ENCODE measurements at places on chromosomes 5 and 9.

DNA sequence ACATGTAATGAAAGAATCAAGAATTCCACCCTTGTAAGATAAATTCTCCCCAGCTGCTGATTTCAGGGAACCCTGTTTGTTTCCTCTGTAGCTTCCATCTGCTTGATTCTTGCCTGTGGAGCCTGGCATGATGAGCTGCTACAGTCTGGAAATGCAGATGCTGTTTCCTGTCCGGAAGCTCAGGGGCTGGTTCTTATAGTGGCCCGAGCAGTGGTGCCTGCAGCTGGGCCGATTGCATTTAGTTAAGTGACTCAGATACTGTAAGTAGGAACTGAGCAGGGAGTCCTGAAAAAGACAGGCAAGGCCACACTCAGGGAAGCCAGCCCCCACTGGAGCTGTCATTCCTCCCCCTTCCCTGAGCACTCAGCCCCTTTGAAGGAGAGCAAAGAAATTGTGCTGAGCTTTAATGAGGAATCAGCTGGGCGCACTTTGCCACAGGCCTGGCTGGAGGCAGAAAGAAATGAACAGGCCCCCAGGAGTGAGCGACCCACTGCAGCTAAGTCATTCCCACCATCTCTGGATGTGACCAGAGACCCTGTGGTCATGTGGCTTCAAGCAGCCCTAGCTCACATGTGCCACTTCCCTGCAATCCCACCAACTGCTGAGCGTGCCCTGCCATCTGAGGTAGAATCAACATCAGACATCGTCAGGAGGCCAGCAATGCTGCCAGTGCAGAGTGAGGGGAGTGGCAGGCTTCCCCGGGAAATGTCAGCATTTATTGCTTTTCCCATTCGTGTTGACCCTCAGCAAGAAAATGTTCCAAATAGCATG lies 206.0 kb upstream of the WWC1 start:
- no peak for DNase-seq

DNA sequence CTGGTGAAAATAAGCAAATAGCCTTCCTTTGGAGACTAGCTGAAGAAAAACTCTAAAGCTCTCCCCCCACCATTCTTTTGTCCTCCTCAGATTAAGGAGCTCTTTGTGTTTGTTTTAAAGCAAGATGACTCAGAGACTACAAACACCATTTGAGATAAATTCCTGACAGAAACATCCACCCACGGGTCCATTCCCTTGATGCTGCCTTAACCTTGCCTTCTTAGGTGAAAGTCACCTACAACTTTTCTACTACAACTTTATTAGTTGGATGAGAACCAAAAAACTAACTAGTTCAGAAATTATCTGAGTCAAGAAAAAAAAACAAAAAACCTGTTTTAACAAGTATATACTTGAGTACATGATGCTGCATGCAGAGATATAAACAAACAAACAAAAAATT lies 831.1 kb downstream of the NR2F1-AS1 start:
- DNase-seq = no peak

DNA sequence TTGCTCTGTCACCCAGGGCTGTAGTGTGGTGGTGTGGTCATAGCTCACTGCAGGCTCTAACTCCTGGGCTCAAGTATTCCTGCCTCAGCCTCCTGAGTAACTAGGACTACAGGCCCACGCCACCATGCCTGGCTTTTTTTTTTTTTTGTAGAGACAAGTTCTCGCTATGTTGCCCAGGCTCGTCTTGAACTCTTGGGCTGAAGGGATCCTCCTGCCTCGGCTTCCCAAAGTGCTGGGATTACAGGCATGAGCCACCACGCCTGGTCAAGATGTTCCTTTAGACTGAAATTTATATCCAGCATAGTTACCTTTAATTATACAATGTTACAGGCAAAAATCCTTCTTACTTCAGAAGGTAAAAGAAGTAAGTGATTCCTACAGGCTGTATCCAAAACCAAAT lies 1.6 kb upstream of the DNAJC21 start:
- no peak for DNase-seq

- no peak for DNase-seq
Measured at GRCh38 chr5:100853582-100853981, 49.5 kb downstream of the ST8SIA4 start.

- DNase-seq = no peak
Measured at GRCh38 chr5:87570366-87570765, 157.6 kb upstream of the CCNH start.

DNA sequence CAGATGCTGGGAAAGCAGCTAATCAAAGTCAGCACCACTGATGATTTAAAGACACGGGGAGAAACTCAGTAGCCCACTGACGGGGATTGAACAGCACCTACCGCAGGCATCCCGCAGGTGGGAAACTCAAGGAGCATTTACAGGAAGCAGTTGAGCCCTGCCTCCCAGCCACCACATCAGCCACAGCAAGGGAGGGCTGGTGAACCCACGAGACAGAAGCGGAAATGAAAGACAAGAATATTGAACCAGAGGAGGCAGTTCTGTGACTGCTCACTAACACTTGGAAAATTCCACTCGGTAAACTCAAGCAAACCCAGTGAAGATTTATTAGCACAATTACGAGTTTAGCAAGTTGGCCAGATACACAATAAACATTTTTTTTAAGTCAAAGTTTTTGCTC lies 10.6 kb upstream of the FAM163B start:
- no peak for DNase-seq

DNA sequence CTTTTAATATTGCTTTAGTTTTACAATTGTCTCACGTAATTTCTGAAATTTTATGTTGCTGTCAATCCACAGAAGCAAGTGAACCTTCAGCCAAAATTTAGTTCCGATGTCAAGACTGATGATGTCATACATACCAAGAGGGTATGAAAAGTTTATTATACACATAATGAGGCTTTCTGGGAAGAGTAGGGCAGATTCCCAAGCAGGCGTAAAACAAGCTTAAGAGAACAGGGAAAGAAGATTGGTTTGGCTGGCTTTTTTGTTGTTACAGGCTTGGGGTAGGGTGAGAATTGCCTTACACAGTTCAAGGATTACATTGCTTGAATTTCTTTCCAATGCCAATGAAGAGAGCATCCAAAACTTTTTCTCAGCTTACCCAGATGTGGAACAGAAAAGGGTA lies 1962.9 kb upstream of the CDH6 start:
- no peak for DNase-seq

DNA sequence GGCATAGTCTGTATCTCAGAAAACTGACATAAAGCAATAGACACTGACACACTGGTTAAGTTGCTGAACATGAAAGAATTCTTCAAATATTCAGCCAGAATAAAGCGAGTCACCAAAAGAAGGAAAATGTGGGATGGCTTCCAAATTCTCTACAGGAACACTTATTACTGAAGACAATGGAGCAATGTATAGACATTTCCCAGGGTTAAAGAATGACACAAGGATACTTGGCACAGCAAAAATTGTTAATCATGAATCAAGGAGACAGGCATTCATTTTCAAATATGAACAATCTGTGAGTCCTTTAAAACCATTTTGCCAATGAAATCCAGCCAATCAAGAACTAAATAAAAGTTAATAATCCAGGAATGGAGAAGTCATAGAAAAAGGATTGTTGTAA lies 92.5 kb downstream of the MTX3 start:
- no peak for DNase-seq

DNA sequence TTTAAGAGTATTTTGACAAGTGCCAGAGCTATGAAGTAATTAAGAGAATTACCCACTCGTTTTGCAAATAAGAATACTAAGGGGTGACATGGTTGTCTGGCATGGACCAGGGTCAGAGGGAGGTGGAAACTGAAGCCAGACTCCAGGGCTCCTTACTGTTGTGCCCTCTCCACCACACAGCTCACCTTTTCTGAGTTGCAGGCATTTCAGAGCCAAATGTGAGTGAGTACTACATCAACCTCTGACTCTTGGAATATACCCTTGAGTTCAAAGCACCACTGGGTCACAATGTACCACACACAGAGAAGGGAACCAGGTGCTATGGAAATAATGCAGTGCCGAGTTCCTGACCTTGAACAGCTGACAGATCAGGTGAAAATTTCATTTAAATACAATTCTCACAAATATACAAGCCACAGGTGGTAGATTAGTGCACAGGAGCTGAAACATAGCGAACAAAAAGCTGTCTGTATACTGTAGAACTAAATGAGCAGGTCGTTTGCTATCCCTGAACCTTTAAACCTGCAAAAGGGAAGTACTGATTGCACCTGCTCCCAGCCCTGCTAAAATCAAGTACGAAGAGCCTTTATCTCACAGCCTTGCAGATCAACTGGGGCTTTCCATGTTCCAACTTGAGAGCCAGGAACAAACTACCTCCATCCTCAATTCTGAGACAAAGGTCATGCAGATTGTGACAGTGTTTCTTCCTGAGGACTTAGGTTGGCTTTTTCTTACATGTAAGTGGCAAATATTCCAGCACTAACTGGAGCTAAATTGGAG lies 57.0 kb downstream of the GOLM1 start:
- DNase-seq = no peak

DNA sequence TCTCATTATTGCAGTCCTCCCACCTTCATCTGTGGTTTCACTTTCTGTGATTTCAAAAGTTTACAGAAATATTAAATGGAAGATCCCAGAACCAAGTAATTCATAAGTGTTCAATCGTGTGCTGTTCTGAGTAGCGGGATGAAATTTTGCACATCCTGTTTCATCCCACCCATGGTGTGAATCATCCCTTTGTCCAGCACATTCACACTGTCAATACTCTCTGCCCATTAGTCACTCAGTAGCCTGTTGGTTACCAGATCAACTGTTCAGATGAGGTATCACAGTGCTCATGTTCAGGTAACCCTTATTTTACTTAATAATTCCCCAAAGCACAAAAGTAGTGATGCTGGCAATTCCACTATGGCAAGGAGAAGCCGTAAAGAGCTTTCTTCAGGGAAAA lies 26.8 kb downstream of the FAM81B start:
- DNase-seq = no peak

DNA sequence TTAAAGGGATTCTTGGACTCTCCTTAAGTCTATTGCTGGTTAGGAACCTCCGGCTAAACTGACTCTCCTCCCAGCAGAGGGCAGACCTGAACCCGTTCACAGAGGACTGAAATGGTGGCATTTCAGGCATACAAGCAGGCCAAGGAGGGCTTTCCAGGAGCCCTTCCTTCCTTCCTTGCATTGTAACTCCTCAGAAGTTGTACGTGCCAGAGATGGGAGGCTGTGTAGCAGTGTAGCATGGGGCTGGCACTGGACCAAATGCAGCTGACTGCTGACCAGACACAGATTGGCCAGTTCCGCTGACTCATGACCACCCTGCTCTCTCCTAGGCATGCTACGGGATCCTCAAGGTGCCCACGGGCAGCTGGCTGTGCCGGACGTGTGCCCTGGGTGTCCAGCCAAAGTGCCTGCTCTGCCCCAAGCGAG lies 36.4 kb downstream of the JADE2 start:
- no peak for DNase-seq

DNA sequence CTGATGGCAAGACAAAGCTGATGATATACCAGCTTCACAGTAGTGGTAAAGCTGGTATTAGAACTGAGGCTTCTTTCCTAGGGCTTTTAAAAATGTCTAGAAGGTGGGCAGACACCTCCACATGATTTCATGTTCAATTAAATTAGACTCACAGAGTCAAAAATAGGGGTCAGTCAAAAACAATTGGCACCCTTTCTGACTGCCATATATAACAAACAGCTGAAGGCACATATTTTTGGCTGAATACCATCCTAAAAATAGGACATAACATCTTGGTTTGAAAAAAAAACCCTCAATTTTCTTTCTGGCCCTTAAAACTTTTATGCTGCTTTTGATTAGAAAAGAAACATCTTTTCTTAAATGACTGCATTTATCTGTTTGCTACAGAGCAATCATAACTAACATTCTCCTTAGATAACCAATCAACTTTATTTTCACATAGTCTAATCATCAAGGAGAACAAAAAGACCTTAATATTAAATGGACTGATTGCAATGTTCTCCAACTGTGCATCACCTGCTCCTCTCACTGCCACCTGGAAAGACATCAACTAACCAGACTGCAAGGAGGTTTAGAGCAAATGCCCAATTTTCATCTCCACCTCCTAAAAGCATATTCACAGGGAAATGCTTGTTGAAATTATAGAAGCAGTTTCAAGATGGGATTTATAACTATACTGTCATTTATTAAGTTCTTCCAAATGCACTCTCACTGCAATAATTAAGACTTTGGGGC lies 3.2 kb downstream of the SGTB start:
- no peak for DNase-seq

DNA sequence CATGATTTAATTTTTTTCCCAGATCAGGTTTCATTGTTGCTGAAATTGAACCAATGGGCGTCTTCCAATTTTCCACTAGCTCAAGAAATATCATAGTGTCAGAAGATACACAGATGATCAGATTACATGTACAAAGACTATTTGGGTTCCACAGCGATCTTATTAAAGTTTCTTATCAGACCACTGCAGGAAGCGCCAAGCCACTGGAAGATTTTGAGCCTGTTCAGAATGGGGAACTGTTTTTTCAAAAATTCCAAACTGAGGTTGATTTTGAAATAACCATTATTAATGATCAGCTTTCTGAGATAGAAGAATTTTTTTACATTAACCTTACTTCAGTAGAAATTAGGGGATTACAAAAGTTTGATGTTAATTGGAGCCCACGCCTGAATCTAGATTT lies 251.6 kb downstream of the ADGRV1 start:
- DNase-seq = no peak

DNA sequence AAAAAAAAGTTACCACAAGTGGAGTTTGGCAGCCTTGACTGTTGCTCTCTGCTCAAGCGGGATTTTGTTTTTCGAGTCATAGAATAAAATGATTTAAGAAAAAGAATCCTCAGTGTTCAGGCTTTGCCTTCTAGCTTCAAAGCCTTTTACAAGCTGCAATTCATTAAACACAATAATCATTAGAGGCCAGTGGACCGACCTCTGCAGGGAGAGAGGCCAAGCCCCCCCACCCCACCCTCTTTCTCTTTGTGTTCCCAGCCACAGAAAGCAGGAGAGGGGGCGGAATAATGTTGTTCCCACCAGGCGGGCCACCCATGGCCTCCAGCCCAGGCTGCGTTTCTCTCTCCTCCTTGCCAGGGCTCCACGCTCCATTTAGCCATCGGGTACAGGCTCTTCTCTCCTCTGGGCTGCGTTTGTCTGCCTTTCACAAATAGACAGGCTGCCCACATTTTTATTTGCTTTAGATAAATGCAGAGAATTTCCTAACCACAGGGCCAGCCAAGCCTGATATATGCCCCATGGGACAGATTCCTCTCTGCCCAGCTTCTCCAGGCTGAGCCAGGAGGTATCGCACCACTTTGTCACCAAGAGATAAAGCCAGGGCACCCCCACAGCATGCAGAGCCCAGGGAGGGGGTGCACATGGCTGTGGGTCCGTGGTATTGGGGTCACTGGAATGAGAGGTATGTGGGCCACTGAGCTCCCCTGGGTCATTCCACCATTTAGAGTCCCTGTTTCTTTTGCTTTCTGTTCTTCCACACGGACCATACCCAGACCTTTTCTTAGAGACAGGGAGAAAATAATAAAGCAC lies 318.8 kb downstream of the PIK3R1 start:
- DNase-seq = peak; percentile 57

DNA sequence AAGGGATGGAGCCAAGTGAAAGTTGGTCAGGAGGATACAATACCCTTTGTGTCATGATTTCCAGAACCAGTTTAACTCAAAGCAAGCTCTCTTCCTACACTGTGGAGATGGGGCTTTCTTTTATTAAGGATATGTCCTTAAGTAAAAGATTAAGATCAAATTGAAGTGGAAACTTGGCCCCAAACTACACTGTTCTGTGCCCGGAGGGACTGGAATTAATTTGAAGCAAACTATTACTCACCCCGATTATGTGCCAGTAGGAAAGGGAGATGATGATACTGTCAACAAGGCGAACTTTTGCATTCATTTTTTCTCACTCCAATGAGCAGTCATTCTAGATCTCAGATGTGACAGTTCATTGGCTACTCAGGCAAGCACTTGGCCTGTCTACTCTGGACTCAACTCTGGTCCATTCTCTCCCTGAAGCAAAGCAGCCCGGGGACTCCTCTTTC lies 186.7 kb downstream of the NTRK2 start:
- no peak for DNase-seq
